ENCODE measurements at places on chromosomes 5 and 9. TPM values are rescaled to one million over a fixed set of nuclear protein-coding genes. Genes with fewer than 3 reads are reported as not detected.

PTGDS gene
- total RNA-seq, result not detected

ANKRD18B gene
- total RNA-seq, result 0.31 TPM

MYOT gene
- not detected for total RNA-seq

PTPRD gene
- total RNA-seq, result 0.10 TPM

- no peak for DNase-seq
These were observed 97.9 kb upstream of the MPDZ start for GRCh38 chr9:13377171-13377925.

GRCh38 chr9:76401580-76402354 is 7.5 kb upstream of the RFK start:
- no peak for DNase-seq

GRCh38 chr5:72325566-72326305 is 5.6 kb downstream of the PTCD2 start:
- DNase-seq, result no peak

DNA sequence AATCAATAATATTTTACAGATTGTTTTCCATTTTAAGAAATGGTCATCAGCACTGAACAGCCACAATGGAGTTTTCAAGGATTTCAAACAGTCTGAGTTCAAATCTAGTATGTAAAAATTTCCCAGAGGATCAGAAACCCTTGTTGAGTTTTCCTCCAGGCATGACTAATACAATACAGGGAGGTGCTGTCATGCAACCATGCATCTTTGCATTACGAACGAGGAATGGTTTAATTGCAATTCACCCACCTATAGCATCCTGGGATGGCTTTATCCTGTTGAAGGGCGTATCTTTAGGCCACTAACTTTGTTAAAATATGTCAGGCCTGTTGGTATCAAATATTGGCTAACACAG is 196.4 kb downstream of the EFNA5 start:
- no peak for DNase-seq

GRCh38 chr5:177510567-177511053 is 984 bp upstream of the DOK3 start:
- DNase-seq, result no peak

- no peak for DNase-seq
These were observed 315 bp downstream of the PIK3R1 start for GRCh38 chr5:68215898-68216244.

GRCh38 chr9:78288214-78288892 is 8.6 kb upstream of the PSAT1 start:
- DNase-seq, result no peak

- no peak for DNase-seq
These were observed 14.9 kb downstream of the NR2F1-AS1 start for GRCh38 chr5:93566091-93566490.

GRCh38 chr5:139695178-139695573 is 47.0 kb downstream of the CXXC5 start:
- DNase-seq, result no peak

- peak; percentile 56 for DNase-seq
These were observed 97.1 kb downstream of the UNC13B start for GRCh38 chr9:35258660-35259474.

DNA sequence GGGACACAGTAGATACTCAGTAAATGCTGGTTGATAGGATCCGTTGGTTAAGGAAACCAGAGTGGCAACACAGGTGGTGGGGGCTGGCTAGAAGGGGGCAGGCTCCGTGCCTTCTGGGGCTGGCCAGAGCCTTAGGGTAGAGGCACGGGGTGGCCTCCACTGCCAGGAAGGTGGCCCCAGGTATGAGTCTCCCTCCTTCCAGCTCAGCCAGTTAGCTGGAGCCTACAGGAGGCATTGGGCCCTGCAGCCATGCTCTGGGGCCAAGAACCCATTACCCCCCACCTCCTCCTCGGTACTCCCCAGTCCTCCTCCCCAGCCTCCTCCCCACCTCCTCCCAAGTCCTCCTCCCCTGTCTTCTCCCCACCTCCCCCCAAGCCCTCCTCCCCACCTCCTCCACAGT is 27.7 kb downstream of the CXXC5 start:
- no peak for DNase-seq

- DNase-seq, result peak; percentile 43
These were observed 3.1 kb downstream of the RNF38 start for GRCh38 chr9:36396985-36397384.

- no peak for DNase-seq
These were observed 36.8 kb upstream of the SSBP2 start for GRCh38 chr5:81787474-81788242.

DNA sequence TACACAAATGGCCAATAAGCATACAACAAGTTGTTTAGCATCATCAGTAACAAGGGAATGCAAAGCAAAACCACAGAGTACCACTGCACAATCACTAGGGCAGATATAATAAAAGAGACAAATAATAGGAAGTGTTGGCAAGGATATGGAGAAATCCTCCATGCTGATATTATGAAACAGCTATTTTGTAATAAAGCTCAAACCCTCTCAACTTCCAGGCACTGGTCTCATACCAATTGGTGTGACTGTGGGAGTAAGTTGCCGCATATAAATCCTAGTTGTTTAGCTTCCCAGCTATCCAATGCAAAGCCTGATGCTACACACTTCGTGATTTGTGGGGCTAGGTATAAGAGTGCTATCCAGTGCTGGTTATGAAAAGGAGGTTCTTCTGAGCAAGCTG is 88.6 kb downstream of the SMIM23 start:
- DNase-seq, result no peak

DNA sequence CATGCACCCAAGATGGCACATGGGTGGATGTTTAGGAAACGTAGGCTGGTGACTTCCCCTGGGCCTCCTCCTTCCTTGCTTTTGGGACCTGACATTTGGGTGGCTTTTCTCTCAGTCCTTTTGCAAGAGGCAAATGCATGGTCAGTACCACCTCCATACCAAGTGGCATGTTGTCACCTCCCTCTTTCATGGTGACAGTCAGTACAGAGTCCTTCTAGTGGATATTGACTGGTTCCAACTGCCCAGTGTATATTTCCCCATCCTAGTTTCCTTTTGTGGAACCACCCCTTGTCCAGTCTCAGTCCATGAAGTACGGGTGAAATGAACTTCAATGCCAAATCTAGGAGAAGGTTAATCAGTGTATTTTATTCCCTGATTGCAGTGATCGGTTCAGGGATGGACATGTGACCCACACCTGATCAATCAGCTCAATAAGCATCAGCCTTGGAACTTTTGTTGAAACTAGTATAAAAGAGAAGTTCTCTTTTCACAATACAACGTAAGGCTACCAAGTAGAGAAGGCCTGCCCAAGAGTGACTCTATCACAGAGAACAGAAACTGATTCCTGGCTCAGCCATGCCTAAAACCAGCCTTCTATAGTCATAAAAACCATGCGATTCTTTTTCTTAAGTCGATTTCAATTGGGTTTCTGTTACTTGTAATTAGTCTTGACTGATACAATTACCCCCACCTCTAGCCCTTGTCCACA is 143.4 kb upstream of the KLF9 start:
- DNase-seq, result no peak

- no peak for DNase-seq
These were observed 399.5 kb downstream of the ENC1 start for GRCh38 chr5:74240783-74241750.

GRCh38 chr5:172546196-172546595 is 91.9 kb upstream of the SH3PXD2B start:
- no peak for DNase-seq

DNA sequence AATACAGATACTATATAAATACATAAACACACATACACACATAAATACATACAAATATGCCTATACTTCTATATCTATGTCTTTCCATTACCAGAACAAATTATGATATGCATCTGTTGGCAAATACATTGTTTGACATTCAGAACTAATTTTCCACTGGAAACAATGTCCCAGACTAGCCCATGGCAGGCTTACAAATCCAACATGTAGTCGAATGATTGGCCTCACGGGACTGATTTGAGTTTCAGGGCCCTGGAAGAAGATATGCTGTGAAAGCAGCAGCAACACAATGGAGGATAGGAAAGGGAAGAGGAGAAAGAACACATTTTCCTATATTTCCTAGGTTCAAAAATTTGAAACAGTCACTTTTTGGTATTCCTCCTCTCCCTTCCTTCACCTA is 881.1 kb upstream of the DMAC1 start:
- no peak for DNase-seq

DNA sequence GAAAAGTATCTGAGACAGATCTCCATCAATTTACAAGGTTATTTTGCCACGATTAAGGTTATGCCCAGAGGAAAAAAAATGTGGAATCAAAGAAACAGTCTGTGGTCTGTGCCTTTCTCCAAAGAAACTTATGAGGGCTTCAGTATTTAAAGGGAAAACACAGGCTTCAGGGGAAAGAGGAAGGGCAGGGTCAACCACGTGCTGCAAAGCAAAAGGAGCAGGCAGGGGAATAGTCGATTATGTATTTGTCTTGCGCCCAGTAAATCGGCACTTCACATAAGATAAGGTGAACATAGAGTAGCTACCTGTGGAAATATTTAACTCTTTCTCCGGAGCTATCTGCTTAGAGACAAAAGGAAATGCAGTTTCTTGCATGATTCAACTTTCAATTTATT is 343.7 kb downstream of the RAB3C start:
- no peak for DNase-seq

DNA sequence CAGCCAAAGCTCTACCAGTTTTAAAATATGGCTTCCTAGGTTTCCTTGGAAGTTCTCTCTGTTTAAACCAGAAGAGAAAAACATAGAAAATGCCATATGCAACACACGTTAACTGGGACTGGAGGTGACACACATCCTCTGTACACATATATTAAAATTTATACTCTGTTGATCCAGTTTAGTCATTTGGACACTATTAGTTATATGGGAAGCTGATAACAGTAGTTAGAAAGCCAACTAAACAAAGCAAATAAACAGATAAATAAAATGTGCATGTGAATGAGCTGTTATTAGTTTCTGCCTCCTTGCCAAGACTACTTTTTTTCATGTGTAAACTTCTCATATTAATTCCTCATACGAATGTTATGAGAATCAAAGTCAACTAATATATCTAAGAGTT is 1249.2 kb upstream of the CDH6 start:
- no peak for DNase-seq

Measured in activated CD4-positive, alpha-beta memory T cell treated with anti-CD3 and anti-CD28 coated beads for 36 hours (primary cell).